Anterior cingulate cortex (tissue), 58 donors: ENCODE measurements at places on chromosomes 12 and 14.

GRCh38 chr12:16165506-16165905, 112.0 kb downstream of the SLC15A5 start:
- no peak for DNase-seq

- no peak for DNase-seq
Measured at GRCh38 chr14:103141117-103141796, 18.0 kb downstream of the TNFAIP2 start.

DNA sequence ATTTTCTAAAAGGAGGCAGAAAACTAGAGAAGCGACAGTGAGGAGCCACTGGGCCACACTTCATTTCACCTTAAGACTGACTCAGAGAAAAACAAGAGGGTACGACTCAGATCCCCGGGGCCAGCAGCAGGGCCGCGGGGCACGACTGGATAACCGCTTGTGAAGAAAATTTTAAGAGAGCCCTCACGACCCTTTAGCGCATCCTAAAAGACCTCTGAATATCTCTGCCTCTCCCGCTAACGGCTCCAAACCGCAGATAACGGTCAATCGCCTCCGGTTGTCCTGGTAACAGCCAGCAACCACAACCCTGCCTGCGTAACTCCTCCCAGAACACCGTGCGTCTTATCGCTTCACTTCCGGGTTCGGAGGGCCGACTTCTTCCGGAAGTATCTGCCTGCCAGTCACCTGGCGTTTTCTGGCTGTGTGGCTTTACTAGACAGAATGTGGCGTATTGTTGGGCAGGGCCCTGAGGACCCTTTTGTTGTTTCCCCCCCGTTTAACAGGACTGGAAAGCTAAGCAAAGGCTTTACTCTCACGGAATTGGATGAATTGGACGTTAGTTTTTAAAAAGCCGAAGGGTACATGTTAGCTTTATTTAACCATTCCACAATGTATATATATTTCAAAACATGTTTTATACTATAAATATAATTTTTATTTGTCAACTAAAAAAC, 5.4 kb upstream of the ATP23 start:
- peak; percentile 95 for DNase-seq

GRCh38 chr14:29054119-29054518, 287.5 kb downstream of the FOXG1 start:
- no peak for DNase-seq

- DNase-seq, result no peak
Measured at GRCh38 chr12:112887550-112887949, 19.2 kb upstream of the OAS1 start.

DNA sequence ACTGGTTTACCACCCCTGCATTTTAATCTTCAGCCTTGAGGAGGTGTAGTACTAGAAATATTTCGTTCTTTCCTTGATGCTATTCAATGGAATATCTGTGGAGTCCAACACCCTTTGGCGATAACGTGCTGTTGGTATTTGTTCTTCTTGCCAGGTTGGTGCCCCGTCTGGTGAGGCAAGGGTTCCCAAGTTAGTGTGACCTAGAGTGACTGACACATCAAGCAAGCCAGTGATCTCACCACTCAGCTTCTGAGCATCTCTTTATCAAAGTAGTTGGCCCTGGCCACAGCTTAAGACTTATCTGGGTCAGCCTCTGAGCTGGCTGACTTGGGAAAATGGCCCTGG, 60.2 kb downstream of the PLXNC1 start:
- no peak for DNase-seq

DNA sequence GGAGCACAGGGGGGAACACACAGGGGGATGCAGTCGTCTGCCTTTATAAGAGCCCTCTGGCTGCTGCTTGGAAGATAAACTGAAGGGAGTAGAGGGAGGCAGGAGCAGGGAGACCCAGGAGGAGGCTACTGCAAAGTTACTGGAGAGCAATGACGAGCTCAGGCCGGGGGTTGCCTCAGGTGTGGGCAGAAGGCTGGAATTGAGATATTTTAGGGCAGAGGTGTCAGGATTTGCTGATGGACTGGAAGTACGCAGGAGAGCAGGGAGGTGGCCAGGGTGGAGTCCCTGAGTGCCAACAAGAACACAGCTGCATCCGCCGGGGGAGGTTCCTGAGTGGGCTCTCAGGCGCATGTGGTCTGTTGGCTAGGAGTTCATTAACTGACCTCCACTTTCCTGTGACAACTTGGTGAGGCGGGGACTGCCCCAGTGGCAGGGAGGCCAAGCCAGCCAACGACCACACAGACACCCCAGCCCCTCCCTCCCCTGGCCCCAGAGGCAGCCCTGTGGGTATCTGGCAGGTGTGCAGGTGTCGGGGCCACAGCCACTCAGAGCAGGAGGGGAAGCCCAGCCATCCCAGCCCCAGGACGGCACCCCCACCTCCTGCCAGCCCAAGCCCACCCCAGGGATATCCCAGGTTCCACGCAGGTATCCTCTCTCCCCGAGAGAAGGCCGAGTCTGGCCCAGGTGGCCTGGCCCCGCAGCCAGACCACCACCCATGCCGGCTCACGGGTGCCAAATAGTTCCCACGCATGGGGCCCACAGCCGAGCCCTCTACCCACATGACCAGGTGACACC, 85.4 kb downstream of the NCOR2 start:
- no peak for DNase-seq

DNA sequence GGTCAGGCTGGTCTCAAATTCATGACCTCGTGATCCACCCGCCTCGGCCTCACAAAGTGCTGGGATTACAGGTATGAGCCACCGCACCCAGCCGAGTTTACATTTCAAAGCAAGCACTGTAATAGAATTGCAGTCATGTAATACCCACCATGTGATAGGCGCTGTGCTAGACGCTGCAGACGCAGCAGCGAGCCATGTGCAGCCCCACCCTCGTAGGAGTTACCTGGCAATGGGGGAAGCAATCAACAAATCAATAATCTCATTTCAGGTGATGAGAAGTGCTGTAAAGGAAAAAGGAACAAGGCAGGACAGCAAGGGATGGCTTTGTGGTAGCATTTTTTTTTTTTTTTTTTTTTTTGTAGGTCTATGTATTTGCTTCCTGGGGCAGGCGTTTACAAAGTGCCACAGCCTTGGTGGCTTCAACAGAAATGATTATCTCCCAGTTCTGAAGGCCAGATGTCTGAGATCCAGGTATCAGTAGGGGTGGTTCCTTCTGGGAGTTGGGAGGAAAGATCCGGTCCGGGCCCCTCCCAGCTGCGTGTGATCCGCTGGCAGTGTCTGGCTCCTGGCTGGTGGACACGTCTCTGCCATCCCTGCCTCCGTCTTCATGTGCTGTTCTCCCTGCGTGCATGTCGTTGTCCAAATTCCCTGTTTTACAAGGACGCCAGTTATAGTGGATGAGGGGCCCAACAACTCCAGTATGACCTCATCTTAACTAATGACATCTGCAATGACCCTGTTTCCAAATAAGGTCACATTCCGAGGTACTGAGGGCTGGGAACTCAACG, 72.8 kb downstream of the TNFAIP2 start:
- no peak for DNase-seq

DNA sequence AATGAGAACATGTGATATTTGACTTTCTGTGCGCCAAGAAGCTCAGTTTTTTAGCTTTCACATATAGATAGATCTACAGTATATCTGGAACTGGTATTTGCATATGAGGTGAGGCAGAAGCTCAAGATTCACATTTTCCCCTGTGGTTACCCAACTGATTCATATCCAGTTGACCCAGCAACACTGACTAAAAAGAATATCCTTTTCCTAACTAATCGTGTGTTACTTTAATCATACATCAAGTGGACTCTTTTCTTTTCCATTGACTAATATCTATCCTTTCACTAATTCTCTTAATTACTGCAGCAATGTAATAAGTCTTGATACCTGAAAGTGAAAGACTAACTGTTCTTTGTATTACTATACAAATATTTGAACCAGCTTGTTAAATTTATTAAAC, 236.1 kb downstream of the AEBP2 start:
- DNase-seq, result no peak

DNA sequence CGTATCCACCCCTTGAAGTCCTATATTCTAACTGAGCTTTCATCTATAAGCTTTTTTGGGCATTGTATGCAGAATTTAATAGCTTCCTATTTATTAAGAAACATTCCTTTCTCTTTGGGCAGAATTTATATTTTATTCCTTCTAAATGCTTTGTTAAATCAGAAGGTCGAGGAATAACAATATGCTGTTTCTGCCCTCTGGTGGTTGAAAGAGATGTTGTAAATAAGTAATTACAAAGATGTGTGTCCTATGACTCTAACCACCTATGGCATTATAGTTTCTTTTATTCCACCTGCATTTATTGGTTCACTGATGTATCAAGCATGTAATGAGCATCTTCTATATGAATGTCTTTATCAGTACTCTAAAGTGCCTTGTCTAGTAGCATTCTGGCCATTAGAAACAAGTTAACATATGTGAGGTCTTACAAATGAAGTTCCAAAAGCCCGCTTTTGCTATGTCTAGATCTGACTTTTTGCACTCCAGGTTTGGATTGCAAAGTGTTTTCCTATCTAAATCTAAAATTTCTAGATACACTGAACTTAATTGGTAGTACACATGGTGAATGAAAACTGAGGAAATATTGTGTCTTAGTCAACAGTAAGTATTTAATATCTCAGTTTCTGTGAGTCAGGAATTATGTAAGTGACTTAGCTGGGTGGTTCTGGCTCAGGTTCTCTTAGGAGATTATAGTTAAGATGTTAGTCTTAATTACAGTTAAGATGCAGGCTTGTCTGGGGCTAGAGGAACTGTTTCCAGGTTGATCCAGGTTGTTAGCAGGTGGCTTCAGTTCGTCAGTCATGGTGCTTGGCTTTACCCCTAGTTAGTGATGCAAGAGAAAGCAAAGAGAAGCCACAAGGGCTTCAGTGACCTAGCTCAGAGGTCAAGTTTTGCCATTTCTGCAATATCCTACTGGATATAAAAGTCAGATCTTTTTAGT, 57.5 kb downstream of the PLEKHA5 start:
- DNase-seq, result no peak

- DNase-seq, result no peak
Measured at GRCh38 chr12:50082644-50083043, 2.5 kb upstream of the SMARCD1 start.

GRCh38 chr12:4011597-4011996, 138.4 kb upstream of the PARP11 start:
- no peak for DNase-seq

DNA sequence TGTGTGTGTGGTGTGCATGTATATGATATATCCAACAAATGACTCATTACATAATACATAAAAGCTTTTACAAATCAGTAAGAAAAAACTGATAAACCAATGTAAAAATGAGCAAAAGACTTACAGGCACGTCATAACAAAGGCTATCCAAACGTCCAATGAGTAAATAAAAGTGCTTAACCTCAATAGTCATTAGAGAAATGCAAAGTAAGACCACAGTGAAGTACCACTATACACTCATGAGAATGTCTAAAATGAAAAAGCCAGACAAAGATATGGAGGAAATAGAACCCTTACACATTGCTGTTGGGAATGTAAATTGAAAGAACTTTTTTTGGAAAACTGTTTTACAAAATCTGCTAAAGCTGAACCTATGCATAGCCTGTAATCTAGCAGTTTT, 7.8 kb downstream of the ABCD2 start:
- DNase-seq, result no peak

GRCh38 chr14:103510724-103511693, 11.6 kb downstream of the CKB start:
- DNase-seq, result no peak

DNA sequence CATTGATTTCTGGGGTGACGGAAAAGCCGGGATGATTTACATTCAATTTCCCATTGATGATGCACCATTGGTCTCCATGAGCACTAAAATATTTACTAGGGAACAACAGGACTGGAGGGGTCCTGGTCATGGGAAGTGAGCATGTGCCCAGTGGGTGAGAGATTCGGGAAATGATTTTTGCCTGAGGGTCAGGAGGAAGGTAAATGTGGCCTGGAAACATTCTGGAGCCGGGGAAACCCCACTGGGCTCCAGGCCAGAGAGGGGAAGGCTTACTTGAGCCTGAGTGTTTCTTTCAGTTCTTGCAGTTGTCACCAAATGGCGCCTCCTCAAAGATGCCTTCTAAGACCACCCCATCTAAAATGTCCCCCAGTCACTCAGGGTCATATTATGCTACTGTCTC, 532.3 kb upstream of the TBX3 start:
- DNase-seq, result no peak

DNA sequence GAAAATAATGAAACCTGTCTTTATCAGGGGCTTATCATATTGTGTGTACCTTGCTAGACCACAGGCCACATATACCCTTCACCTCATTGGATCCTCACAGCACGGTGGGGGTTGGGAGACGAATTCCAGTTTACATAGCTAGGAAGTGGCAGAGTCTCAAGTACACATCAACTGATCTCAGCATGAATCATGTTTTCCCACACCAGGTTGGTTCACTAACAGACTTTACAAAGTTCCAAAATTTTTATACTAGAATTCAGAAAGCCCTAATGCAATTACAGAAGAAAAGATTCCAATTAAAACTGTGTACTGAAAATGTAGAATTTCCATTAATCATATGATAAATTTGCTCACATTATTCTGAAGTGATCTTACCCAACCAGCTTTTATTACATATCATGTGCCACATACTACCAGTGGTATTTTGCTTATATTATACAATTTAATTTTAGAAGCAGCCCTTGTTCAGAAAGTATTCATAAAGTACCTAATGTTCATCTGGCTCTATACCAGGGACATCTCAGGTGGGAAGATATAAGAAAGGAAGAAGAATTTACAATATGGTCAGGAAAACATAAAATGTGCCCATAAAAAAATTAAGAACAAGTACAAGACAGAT, 196.2 kb downstream of the ITPR2 start:
- DNase-seq, result no peak

DNA sequence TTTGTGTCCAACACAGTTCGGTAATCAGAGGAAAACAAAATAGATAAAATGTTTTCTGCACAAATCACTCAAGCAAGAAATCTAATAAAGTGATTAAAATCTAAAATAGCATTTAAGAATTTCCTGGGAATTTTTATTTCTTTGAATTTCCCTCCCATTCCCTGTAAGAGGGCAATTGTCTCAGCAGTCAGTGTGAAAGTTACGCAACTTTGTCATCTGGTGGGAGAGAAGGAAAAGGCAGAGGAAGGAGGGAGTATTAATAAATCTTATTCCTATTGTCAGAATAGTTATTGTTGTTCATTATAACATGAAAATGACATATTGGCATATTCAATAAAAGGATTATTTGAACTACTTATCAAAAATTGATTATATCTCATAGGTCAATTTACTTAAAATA, 464.9 kb downstream of the PRKD1 start:
- no peak for DNase-seq

- DNase-seq, result no peak
Measured at GRCh38 chr12:15038137-15038536, 65.3 kb downstream of the PDE6H start.

- DNase-seq, result no peak
Measured at GRCh38 chr14:45112896-45113781, 21.1 kb downstream of the FKBP3 start.

GRCh38 chr12:104638218-104638850, 181.6 kb downstream of the CHST11 start:
- no peak for DNase-seq

DNA sequence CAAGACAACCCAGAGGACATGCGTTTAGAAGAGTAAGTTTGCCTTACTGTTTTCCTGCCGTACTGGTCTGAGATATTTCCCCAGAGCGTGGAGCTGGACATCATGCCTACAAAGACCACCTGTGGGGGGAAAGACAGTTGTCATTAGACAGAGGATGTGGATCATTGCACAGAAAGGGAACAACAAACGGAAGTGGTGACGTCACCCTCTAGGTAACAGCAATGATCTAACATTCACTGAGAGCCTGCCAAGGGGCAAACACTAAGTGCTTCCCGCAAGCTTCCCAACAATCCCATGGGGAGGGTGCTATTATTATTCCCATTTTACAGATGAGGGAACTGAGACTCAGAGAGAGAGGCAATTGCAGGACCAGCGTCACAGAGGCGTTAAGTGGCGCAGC, 48.5 kb downstream of the SVOP start:
- DNase-seq, result no peak
